ENCODE measurements at places on chromosomes 5 and 9.

DNA sequence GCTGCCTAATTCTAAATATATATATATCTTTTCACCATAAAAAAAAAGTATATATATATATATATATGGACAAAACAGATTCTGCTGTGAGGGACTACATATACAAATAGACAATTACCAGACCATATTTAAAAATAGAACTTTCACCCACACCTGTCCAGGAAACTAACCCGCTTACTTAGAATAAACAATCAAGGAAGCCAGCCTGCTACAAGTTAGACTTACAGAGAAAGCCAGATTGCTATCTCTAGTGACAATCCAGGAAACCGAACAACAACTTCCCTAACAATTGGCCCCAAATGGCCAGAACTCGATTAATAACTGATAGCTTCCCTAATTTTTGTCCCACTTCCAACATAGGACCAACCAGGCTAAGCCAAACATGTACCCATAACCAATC, 5.9 kb downstream of the GLDC start:
- no peak for DNase-seq

- no peak for DNase-seq
Observed at GRCh38 chr9:99185934-99186333, 35.8 kb downstream of the ALG2 start.

DNA sequence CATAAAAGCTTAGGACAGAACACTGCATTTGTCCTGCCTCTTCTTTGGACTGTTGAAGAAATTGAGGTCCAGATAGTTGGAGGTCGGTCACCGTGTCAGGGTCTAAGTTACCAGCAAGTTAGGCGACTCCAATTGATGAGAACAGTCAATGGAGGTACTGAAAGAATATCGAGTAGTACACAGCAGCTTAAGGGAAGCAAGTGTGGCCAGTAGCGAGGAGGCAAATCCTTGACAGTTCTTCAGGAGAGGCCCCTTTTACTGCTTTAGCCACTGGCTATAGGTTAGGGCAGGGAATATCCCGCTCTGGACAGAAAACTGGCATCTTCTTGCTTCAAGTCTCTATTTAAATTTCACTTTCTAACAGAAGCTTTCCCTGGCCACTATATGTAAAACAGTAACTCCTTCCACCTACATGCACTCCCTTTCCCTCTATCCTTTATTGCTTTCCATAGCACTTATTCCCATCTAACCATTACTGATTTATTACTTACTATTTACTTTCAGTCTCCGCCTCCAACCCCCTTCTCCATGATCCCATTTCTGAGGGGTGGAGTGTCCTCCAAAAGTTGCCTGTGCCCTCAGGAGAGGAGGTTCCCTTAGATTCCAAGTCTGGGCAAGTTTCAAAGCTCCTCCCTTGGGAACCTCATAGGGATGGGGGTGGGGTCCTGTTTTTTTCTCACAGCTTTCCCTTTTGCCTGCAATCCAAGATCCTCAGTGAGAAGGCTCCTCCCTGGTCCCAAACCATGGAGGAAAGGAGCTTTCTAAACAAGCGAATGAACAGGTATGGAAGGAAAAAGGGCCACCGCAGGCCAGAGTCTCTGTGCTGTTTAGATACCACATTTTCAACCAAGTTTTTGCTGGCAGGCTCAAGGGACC, 4.1 kb upstream of the PRDM6 start:
- DNase-seq = no peak

GRCh38 chr9:73529666-73530065, 378.0 kb downstream of the ANXA1 start:
- DNase-seq = no peak

GRCh38 chr5:95870105-95870672, 47.7 kb upstream of the GLRX start:
- peak; percentile 78 for DNase-seq
